CD4-positive, alpha-beta T cell treated with Interleukin-1 beta for 1 hour (primary cell): ENCODE measurements at places on chromosomes 3 and 15.

DNA sequence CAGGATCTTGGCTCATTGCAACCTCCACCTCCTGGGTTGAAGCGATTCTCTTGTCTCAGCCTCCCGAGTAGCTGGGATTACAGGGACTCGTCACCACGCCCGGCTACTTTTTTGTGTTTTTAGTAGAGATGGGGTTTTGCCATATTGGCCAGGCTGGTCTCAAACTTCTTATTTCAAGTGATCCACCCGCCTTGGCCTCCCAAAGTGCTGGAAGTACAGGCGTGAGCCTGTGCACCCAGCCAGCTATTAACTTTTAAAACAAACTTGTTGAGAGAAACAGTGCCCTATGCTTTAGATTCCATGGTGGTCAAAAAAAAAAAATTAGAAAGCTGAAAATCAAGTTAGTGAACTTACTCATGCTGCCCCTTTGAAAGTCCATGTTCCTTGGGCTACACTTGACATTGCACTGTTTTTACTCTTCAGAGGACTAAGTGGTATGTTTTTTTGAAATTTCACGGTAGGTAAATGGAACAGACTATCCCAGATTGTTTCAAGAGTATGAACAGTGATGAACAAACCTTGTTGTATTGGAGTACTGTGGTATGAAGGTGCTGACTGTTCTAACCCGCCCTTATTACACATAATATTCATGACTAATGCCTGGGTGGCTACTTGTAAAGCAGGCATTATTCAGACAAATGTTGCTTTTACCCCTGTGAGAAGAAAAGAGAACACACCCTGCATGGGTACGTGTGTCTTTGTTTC, 206.9 kb downstream of the KLHL25 start:
- DNase-seq: no peak

GRCh38 chr15:73584699-73585420, 48.3 kb downstream of the NPTN start:
- no peak for DNase-seq

- no peak for DNase-seq
These were observed 54.4 kb downstream of the DNAH1 start for GRCh38 chr3:52370531-52370930.

DNA sequence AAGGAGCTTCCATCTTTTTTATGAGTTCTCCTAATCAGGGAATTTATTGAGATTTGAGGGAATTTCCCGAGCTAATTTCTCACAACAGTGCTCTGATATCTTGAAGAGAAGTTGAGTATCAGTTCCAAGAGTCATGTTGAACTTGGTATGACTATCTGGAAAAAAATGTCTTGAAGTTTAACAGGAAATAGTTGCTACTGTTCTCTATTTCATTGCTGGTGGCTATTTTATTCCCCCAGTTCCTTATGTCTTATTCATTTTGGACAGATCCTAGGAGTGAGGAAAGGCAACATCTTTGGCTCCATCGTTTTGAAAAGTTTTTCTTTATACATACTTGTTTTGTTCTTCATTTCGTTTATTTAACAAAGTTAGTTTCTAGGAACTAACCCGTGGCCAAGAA, 307.8 kb upstream of the AGTR1 start:
- DNase-seq: no peak

DNA sequence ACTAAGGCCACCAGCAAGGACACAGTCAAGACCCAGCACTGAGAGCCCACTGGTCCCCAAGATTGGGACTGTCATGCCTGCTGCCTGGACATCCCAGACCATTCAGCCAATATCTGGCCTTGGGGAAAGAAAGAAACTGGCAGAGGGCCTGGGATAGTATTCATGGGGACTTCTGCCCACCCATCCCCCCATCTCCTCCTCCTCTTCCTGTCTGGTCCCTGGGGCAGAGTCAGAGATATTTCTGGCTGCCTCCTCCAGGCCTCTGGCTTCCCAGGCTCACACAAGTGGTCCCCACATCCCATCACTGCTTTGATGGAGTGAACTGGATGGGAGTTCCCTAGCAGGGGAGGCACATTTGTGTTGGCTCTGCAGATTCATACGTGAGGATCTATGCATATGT, 4.2 kb upstream of the RASL12 start:
- no peak for DNase-seq

- no peak for DNase-seq
These were observed 5.1 kb downstream of the IGDCC3 start for GRCh38 chr15:65372787-65373067.

DNA sequence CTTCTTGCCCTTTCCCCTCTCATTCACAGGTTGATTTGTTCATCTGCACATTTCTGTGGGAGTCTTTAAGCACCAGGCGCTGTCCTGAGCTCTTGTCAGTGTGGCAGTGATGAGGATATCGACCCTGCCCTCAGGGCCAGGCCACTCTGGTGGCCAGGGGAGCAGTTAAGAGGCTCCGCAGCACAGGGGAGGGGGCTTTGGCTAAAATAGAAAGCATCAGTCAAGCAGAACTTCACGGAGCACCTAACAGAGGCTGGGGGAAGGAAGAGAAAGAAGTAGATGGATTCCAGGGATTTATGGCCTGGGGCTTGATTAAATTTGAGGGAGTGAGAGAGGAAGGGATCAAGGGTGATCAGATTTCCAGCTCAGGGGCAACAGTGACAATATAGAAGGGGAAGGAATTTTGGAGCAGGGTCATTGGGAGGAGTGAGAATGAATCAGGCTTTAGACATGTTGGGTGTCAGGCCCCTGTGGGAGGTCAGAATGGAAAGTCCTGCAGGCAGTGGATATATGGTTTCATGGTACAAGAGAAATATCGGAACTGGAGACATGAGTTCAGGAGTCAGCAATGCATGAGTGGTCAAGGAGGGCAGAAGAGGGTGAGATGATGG, 73.0 kb upstream of the GLCE start:
- no peak for DNase-seq

- no peak for DNase-seq
These were observed 190.8 kb downstream of the SUCLG2 start for GRCh38 chr3:67463656-67464055.

DNA sequence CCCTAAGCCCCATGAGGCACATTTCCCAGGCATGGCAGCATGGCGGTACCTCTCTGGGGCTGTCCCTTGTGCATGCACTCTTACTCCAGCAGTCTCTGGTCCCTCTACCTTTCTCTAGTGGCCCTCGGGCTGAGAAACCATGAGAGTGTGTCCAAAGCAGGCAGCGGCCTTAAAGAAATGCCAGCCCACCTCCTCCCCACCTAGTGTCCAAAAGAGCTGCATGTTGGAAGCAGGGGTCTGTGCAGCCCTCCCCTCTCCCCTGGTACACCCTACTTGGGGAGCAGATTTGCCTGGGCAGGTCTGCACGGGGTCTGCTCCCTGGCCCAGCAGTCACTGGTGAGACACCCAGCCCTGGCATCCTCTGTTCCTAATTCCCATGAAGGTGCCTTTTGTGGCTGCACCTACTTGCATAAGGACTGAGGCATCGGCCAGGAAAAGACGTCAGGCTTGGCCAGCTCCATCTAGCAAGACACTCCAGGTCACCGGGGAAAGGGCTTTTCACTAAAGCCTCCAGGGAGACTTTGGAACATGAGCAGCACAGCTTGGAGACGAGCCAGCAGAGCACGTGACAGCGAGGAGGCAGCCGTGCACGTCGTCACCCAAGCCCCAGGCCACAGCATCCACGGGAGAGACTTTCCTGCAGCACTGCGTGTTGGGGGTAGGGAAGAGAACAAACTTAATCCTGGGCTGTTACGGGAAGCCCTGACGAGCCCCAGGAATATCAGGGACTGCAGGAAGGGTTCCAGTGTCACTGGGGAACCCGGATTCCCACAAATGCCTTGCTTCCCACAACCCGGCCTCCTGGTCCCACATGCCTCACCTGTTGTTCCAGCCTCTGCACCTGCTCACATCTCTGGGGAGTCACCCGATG, 38.8 kb downstream of the TM2D3 start:
- no peak for DNase-seq

- peak; percentile 11 for DNase-seq
These were observed 31.1 kb downstream of the ACAN start for GRCh38 chr15:88834211-88834812.

DNA sequence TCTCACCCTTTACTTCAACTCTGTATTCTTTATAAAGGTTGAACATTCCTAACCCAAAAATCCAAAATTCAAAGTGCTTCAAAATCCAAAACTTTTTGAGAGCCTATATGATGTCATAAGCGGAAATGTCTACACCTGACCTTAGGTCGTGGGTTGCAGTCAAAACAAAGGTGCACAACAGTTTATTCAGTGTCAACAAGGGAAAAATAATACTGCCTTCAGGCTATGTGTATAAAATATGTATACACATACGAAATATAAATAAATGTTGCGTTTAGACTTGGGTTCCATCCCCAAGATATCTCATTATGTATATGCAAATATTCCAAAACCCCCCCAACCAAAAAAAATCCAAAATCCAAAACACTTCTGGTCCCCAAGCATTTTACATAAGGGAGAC, 90.9 kb downstream of the STAG1 start:
- no peak for DNase-seq

DNA sequence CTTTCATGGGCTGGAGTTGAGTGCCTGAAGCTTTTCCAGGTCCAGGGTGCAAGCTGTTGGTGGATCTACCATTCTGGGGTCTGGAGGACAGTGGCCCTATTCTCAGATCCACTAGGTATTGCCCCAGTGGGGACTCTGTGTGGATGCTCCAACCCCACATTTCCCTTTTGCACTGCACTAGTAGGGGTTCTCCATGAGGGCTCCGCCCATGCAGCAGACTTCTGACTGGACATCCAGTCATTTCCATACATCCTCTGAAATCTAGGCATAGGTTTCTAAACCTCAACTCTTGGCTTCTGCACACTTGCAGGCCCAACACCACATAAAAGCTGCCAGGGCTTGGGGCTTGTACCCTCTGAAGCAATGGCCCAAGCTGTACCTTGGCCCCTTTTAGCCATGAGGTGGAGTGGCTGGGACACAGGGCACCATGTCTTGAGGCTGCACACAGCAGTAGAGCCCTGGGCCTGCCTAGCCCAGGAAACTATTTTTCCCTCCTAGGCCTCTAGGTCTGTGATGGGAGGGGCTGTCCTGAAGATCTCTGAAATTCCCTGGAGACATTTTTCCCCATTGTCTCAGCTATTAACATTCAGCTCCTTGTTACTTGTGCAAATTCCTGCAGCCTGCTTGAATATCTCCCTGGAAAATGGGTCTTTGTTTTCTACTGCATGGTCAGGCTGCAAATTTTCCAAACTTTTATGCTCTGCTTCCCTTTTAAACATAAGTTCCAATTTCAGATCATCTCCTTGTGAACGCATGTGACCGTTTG, 6.0 kb upstream of the HACD2 start:
- DNase-seq: no peak

DNA sequence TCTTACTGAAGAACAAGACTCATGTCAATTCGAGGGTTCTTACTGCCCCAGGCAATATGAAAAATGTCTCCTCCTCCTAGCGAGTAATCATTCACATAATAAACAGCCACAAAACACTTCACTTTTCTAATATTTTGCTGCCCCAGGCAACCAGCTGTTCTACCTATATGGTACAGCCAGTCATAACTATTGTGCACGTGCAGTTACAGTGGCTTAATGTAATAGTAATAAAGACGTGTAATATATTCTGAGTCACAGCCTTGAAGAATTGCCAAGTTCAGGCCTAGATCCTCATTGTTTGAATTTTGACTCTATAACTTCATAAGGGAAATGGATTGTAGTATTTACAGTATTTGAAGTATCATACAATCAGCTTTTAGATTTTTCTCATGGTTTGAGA, 1250.0 kb upstream of the GBE1 start:
- DNase-seq: no peak

DNA sequence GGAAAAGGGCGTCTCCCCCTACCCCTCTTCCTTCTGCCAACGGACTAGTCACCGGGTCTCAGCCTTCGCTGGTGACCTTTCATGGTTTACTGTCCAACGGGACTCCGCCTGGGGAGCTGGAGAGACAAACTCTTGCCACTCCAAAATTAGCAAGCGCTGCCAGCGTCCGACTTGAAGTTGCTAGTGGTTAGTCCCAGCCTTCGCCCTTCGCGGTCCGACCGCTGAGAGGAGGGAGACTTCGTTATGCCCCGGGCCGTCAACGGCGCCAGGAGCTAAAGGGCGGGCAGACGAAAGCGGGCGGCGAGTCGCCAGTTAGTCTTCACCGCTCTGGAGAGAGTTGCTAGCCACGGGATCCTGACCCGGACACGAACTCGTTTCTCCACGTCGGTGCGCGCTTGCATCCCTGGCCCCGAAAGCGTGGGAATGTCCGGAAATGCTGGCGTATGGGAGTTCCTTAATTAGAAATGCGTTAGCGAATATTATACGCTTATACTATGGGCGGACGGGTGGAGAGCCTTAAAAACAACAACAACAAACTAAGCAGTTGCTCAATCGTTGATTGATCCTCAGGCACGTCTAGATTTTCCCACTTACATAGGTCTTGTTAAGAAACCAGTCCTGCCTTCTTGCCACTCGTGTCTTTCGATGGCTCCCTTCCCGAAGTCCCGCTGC, 716 bp downstream of the SMC4 start:
- DNase-seq: peak; percentile 36

DNA sequence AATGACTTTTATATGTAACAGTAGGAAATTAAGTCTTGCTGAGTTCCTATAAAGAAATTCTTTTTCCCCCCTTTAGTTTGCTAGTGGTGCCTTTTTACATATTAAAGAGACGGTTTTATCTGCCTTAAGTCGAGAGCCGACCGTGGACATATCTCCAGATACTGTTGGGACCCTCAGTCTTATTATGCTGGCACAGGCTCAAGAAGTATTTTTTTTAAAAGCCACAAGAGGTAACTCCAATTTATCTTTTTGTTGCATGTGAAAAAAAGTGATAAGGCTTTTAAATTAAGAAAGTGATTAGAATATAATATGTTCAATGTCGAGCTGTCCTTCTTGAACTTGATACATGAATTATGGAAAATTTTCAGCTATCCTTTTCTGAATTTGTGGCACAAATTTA, 26.7 kb downstream of the PDCD6IP start:
- DNase-seq: no peak

- no peak for DNase-seq
These were observed 57.7 kb downstream of the PXYLP1 start for GRCh38 chr3:141289228-141289772.

- no peak for DNase-seq
These were observed 9.9 kb downstream of the SEMA4B start for GRCh38 chr15:90211009-90211408.

- no peak for DNase-seq
These were observed 7.8 kb downstream of the SPG21 start for GRCh38 chr15:64981812-64982431.

- no peak for DNase-seq
These were observed 78.8 kb downstream of the FBN1 start for GRCh38 chr15:48566668-48567067.

- DNase-seq: no peak
These were observed 3.1 kb downstream of the ABHD14B start for GRCh38 chr3:51970606-51971300.

GRCh38 chr3:130316169-130316568, 29.3 kb upstream of the COL6A5 start:
- DNase-seq: no peak

GRCh38 chr3:24843955-24844354, 349.3 kb upstream of the THRB start:
- no peak for DNase-seq

GRCh38 chr3:189833266-189833665, 202.1 kb downstream of the TP63 start:
- no peak for DNase-seq

GRCh38 chr3:169748670-169749069, 16.2 kb downstream of the TERC start:
- no peak for DNase-seq

GRCh38 chr3:37346227-37347005, 172.0 kb upstream of the LRRFIP2 start:
- DNase-seq: no peak

GRCh38 chr15:73333001-73333400, 35.8 kb downstream of the HCN4 start:
- no peak for DNase-seq
